ENCODE measurements at places on chromosomes 12 and 14. TPM values are rescaled to one million over a fixed set of nuclear protein-coding genes. Genes with fewer than 3 reads are reported as not detected.

Gene PAH
- total RNA-seq, result 1.5 TPM

Gene CCDC77
- total RNA-seq, result 9.7 TPM

Gene ZFYVE26
- 45.1 TPM for total RNA-seq

Gene XPOT
- 44.8 TPM for total RNA-seq

Gene TAS2R19
- not detected for total RNA-seq

Gene SLC7A8
- 67.7 TPM for total RNA-seq

Gene NOVA1
- 12.2 TPM for total RNA-seq

Gene ANO4
- 1.2 TPM for total RNA-seq

Gene MRPS35
- total RNA-seq, result 35.6 TPM

Gene DCAF4
- 56.0 TPM for total RNA-seq

Gene FAM222A
- 8.5 TPM for total RNA-seq

Gene CPNE6
- total RNA-seq, result not detected

Gene CLMN
- total RNA-seq, result 5.0 TPM

- no peak overlapping the region for H3K4me3 ChIP-seq
- no peaks in the 10 kb centered on the region for H3K4me1 ChIP-seq
- no peaks in the 10 kb centered on the region for H3K27me3 ChIP-seq
- DNase-seq, result no peak
- H3K27ac ChIP-seq, result no peak overlapping the region
- no peaks in the 10 kb centered on the region for H3K36me3 ChIP-seq
Measured at GRCh38 chr14:29528889-29529288, 398.8 kb downstream of the PRKD1 start.

- H3K27me3 ChIP-seq, result no peaks in the 10 kb centered on the region
- no peak overlapping the region for H3K4me3 ChIP-seq
- H3K36me3 ChIP-seq, result no peaks in the 10 kb centered on the region
Measured at GRCh38 chr12:104588047-104588920, 131.5 kb downstream of the CHST11 start.

DNA sequence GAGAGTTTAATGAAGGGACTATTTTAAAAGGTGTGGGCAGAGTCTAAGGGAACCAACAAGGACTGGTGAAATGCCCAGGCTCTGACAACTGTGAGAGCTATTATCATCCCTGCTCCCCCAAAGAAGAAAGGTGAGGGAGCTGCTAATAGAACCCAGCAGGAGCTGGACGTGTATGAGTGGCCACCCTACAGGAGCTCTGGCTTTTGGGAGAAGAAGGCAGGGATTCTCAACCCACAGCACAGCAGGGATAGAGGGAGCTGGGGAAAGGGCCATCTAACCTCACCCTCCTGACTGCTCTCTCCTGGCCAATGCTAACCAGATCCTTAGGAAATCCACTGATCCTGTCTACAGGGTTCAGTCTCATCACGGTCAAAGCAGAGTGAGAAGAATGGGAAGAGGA, 57.1 kb downstream of the GRIN2B start:
- no peaks in the 10 kb centered on the region for H3K4me1 ChIP-seq
- no peak overlapping the region for H3K4me3 ChIP-seq
- no peak overlapping the region for H3K27ac ChIP-seq
- H3K36me3 ChIP-seq, result no peaks in the 10 kb centered on the region
- no peak for DNase-seq

DNA sequence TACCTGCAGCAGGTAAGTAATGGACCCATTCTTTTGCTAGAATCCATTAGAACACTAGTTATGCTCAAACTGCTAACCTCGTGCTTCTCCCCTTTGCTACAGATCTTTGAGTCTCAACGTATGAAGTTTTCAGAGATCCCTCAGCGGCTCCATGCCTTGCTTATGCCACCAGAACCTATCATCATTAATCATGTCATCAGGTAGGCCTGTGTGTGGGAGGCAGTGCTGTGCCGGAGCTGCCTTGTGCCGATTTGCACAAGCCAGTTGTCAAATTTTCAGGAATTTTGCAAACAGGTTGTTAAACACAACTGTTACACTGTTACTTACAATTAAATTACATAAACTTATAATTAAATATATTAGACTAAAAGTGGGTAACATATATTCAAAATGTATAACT, 5.2 kb downstream of the SMARCD1 start:
- DNase-seq, result no peak
- H3K27ac ChIP-seq, result no peak overlapping the region
- H3K4me1 ChIP-seq, result peaks cover 11% of the 10 kb centered on the region
- H3K4me3 ChIP-seq, result no peak overlapping the region
- peaks cover 76% of the 10 kb centered on the region for H3K36me3 ChIP-seq

- no peak for DNase-seq
- H3K27me3 ChIP-seq, result no peaks in the 10 kb centered on the region
- no peak overlapping the region for H3K4me3 ChIP-seq
- H3K36me3 ChIP-seq, result no peaks in the 10 kb centered on the region
- no peaks in the 10 kb centered on the region for H3K4me1 ChIP-seq
Measured at GRCh38 chr12:94721173-94721572, 70.8 kb upstream of the TMCC3 start.

GRCh38 chr14:29144621-29145020, 378.0 kb downstream of the FOXG1 start:
- DNase-seq, result no peak
- no peaks in the 10 kb centered on the region for H3K4me1 ChIP-seq
- no peak overlapping the region for H3K27ac ChIP-seq

- no peak for DNase-seq
- no peaks in the 10 kb centered on the region for H3K36me3 ChIP-seq
- no peaks in the 10 kb centered on the region for H3K4me1 ChIP-seq
- H3K27ac ChIP-seq, result no peak overlapping the region
- no peaks in the 10 kb centered on the region for H3K27me3 ChIP-seq
- H3K4me3 ChIP-seq, result no peak overlapping the region
Measured at GRCh38 chr12:93010461-93010860, 81.4 kb upstream of the EEA1 start.

GRCh38 chr14:20632448-20632830, 9.1 kb downstream of the OR6S1 start:
- no peaks in the 10 kb centered on the region for H3K36me3 ChIP-seq

- no peaks in the 10 kb centered on the region for H3K27me3 ChIP-seq
- H3K4me3 ChIP-seq, result no peak overlapping the region
- H3K4me1 ChIP-seq, result no peaks in the 10 kb centered on the region
- no peaks in the 10 kb centered on the region for H3K36me3 ChIP-seq
- H3K27ac ChIP-seq, result no peak overlapping the region
Measured at GRCh38 chr12:91662021-91662420, 479.4 kb upstream of the DCN start.

GRCh38 chr12:18782827-18783226, 44.9 kb downstream of the CAPZA3 start:
- no peak for DNase-seq
- no peaks in the 10 kb centered on the region for H3K27me3 ChIP-seq
- no peaks in the 10 kb centered on the region for H3K4me1 ChIP-seq

- peak; percentile 57 for DNase-seq
- peaks cover 2% of the 10 kb centered on the region for H3K27me3 ChIP-seq
- H3K36me3 ChIP-seq, result no peaks in the 10 kb centered on the region
Measured at GRCh38 chr14:105860615-105861580, 334.5 kb downstream of the TMEM121 start.

GRCh38 chr12:2151391-2151790, 98.6 kb downstream of the CACNA1C start:
- H3K27ac ChIP-seq, result no peak overlapping the region
- no peak overlapping the region for H3K4me3 ChIP-seq
- H3K27me3 ChIP-seq, result no peaks in the 10 kb centered on the region
- no peak for DNase-seq
- H3K4me1 ChIP-seq, result peaks cover 4% of the 10 kb centered on the region
- no peaks in the 10 kb centered on the region for H3K36me3 ChIP-seq

DNA sequence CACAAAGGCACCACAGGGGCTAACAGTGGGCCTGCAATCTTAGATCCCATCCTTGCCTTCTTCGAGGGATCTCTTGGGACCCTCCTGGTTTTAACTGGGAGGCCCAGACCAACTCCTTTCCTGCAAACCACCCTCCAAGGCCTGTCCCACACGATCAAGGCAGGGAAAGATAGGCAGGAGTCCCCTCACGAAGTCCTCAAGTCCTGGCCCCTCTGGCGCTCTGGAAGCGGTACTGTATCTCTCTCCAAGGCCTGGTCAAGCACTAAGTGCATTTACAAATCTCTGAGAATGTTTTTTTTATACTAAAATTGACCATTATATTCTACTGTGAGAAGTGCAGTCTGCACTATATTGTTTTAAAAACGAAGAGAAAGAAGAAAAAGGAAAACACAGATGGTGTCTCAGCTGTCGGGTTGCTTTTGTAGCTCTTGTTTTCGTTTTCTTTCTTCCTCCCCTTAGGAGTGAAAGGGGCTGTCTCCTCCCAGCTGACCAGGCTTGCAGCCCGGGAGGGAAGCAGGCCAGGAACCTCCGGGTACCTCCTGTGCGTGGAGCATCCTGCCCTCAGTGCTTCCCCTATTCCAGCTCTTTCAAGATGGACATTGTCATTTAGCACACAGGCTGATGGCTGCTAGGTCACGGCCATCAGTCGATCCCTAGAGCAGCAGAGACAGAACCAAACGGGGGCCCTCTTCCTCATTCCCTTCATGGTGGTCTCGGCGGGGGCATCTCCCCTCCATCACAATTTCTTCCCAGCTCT, 56.7 kb downstream of the FAM222A start:
- H3K27ac ChIP-seq, result no peak overlapping the region
- DNase-seq, result no peak
- H3K36me3 ChIP-seq, result no peaks in the 10 kb centered on the region
- H3K27me3 ChIP-seq, result no peaks in the 10 kb centered on the region

GRCh38 chr14:61183196-61183885, 97.8 kb downstream of the TMEM30B start:
- peaks cover 5% of the 10 kb centered on the region for H3K4me1 ChIP-seq
- no peak for DNase-seq
- no peaks in the 10 kb centered on the region for H3K36me3 ChIP-seq

DNA sequence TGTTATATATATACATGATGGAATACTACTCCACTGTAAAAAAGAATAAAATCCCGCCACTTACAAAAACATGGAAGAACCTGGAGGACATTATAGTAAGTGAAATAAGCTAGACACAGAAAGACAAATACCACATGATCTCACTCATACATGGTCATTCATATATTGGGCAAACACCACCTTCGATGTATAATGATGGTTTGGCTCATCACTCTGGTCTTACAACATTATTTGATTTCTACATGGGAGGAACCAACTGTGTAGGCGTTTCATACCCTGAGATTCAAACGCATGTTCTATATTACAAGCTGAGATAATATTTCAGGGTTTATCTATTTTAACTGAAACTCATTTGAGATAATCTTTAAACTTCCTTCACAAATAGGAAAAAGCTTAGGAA, 48.3 kb downstream of the ABCD2 start:
- H3K36me3 ChIP-seq, result no peaks in the 10 kb centered on the region
- H3K27me3 ChIP-seq, result no peaks in the 10 kb centered on the region
- no peak overlapping the region for H3K4me3 ChIP-seq
- H3K27ac ChIP-seq, result no peak overlapping the region
- no peak for DNase-seq
- H3K4me1 ChIP-seq, result no peaks in the 10 kb centered on the region

DNA sequence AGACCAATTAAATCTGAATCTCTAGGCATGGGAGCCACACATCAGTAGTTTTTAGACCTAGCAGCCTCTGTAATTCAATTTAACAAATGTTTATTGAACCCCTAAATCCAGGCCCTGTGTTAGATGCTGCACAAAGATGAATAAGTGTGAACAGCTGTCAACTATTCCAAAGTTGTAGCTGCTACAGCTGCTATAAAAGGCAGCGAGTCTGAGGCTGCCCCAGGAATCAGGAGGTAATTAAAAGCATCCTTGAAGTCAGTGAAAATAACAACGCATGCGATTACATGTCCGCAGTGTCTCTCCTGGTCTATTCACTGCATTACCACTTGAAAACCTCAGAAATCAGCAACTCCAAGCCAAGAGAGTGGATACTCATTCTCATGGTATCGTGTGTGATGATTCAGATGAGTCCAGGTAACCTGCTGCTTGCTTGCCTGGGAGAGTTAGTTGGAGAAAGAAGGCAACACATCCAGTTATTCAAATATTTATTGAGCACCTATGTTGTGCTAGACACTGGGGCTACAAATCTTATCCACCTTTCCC, 34.9 kb upstream of the DDHD1 start:
- no peaks in the 10 kb centered on the region for H3K36me3 ChIP-seq
- DNase-seq, result no peak
- no peaks in the 10 kb centered on the region for H3K4me1 ChIP-seq
- no peak overlapping the region for H3K4me3 ChIP-seq
- no peaks in the 10 kb centered on the region for H3K27me3 ChIP-seq
- no peak overlapping the region for H3K27ac ChIP-seq

- H3K4me3 ChIP-seq, result no peak overlapping the region
- H3K27ac ChIP-seq, result no peak overlapping the region
- no peaks in the 10 kb centered on the region for H3K36me3 ChIP-seq
Measured at GRCh38 chr12:47941475-47941780, 22.0 kb upstream of the TMEM106C start.

GRCh38 chr12:57560516-57560915, 10.7 kb downstream of the KIF5A start:
- no peak for DNase-seq
- no peaks in the 10 kb centered on the region for H3K36me3 ChIP-seq
- no peaks in the 10 kb centered on the region for H3K4me1 ChIP-seq
- no peak overlapping the region for H3K27ac ChIP-seq
- H3K4me3 ChIP-seq, result no peak overlapping the region

DNA sequence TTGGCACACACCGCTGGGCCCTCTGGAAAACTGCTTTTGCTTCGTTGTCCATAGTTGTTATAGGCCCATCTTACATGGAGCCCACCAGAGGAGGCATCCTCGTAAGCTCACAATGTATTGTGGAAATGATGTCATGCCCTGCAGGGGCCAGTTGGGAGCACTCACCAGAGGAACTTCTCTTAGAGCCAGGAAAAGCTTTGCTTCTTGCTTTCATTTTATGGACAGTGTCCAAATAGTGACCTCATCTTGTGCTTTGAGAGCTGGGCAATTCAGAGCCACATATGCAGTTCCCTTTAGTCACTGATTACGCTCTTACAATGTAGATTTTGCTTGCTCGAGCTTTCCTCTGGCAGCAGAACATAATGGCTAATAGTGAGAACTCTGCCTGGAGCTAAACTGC, 275.6 kb downstream of the AACS start:
- peaks cover 10% of the 10 kb centered on the region for H3K27me3 ChIP-seq
- no peaks in the 10 kb centered on the region for H3K36me3 ChIP-seq
- DNase-seq, result no peak

DNA sequence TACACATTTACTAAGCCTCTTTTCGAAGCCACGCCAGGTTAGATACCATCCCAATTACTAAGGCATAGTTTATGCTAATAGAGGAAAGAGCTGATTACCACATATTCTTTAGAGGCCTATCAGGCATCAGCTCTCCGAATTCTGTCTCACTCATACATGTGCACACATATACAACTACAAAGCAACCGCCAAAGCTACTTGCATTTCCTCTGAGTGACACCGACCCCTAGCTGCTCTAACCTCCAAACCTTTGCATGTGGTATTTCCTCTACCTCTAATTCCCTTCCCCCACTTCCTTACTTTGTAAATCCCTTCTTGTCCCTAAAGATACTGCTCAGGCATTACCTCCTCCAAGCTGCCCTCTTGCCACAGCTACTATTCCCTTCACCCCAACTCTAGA, 107.2 kb downstream of the DUSP6 start:
- no peak overlapping the region for H3K27ac ChIP-seq
- no peak overlapping the region for H3K4me3 ChIP-seq

GRCh38 chr12:51862947-51863346, 14.4 kb upstream of the FIGNL2 start:
- H3K4me1 ChIP-seq, result peaks cover 13% of the 10 kb centered on the region
- H3K27me3 ChIP-seq, result peaks cover 12% of the 10 kb centered on the region
- no peak overlapping the region for H3K27ac ChIP-seq
- no peaks in the 10 kb centered on the region for H3K36me3 ChIP-seq
- no peak overlapping the region for H3K4me3 ChIP-seq
- no peak for DNase-seq

- peak overlapping the region; percentile 81 for H3K4me3 ChIP-seq
- no peaks in the 10 kb centered on the region for H3K36me3 ChIP-seq
- DNase-seq, result no peak
- peaks cover 45% of the 10 kb centered on the region for H3K4me1 ChIP-seq
- no peaks in the 10 kb centered on the region for H3K27me3 ChIP-seq
- no peak overlapping the region for H3K27ac ChIP-seq
Measured at GRCh38 chr12:89706551-89706950, 2.1 kb downstream of the ATP2B1 start.
